AG20443 (cell line): ENCODE measurements at places on chromosomes 12 and 14.

- no peak for DNase-seq
Measured at GRCh38 chr14:66501592-66501991, 6.4 kb upstream of the GPHN start.

DNA sequence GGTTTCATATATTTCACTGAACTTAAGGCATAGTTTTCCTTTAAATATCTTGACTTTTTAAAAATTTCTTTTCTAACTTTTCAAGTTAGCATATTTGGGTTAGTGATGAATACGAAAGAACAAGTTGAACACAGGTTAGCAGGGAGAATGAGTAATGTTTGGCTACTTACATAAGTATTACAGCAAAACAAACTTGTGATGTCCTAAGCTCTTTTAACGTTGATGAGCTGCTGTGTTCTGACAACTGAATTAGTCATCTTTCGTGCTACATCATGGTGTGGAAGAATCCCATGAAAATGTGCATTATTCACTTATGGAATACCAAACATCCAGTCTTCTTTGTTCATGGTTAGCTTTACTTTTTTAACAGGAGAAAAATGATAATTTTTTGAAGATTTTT, 36.3 kb upstream of the PDZRN4 start:
- DNase-seq, result no peak

GRCh38 chr12:53353257-53353655, 17.1 kb upstream of the SP7 start:
- DNase-seq, result no peak

- DNase-seq, result no peak
Measured at GRCh38 chr12:71338933-71339332, 100.7 kb upstream of the LGR5 start.

DNA sequence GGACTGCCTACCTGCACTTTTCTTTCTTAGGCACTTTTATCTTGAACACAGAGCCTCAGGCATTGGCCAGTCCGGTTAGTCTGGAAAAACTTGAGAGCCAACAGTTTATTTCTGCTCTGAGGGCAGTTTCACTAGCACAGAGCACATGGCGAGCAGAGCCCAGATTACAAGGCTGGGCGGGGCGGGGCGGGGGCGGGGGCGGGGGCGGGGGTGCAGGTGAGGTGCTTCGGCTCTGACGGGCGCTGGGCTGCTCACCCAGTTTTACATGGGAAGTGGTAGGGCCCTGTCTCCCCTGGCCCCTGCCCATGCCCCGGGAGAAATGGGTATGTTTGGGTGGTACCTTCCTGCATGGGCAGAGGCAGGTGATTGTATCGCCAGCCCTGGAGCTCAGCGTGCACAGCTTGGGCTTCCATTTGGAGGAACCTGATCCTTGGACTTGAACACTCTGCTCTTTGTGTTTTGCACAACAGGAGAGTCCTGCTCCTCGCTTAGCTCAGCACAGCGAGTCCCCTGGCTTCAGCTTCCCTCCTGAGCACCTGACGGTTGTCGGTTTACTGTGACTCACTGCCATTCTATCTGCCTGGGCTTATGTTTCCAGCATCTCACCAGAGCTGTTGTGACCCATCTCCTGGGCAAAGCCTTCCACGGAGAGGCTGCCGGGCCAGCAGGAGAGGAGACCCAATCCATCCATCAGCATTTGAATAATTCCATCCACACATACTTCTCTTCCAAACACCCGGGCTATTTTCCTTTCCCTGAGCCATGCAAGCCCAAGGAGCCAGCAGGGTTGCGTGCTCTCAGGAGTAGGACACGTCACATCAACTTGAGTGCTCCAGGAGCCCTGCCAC, 108.5 kb downstream of the ARF6 start:
- peak; percentile 83 for DNase-seq

GRCh38 chr12:94749890-94750289, 99.5 kb upstream of the TMCC3 start:
- no peak for DNase-seq

DNA sequence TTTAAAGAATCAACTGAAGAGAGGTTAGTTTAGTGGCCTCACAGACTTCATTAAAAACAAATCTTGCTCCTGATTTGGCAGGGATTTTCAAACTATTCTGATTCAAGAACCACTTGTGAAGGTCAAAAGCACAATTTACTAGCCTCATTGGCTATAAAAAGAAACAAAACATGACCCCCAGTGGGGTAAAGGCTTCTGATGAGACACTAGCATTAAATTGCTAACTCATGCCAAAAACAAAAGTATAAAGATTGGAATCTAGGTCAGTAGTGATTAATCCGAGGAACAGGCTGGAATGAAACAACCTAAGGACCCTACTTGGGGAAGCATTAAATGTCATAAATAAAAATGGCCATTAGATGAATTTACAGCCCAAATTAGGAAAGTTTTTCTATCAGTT, 312.3 kb downstream of the PAWR start:
- DNase-seq, result no peak

- no peak for DNase-seq
Measured at GRCh38 chr14:51540364-51540763, 111.3 kb upstream of the FRMD6 start.

DNA sequence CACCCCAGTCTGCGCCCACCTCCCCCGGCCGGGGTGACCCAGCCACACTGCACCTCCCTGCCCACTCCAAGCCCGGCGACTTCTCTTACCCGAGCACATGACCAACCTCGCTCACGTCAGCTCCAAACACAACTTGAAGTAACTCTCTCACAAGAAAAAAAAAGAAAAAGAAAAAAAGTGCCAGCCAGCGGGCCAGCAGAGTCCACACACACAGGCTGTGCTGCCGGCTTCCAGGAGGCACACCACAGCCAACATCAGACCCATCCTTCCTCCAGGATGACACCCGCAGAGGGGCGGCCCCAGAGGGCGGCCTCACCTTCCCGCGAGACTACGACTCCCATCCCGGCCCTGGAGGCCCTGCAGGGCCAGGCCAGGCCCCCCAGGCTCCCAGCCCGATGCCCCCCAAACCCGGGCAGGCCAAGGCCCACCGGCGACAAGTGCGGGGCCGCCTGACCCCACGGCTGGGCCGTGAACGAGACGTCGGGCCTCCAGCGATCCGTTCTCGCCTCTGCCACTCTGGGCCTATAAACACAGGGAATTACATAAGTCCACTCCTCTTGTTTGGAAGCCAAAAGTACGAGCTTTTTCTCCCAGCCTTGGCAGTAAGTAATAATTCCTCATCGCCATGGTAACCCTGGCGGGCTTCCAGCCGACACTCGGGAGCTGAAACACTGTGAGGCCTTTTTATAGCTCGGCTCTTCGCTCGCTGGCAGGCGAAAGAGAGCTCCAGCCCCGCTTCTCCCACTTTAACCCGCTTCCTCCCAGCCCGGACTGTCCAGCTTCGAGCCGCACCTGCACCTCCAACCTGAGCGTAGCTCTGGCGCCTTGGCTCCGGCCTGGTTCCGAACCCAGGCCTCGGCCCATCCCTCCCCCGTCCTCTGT, 49.1 kb downstream of the NCOR2 start:
- peak; percentile 94 for DNase-seq

GRCh38 chr14:105030194-105030593, 9.3 kb upstream of the CDCA4 start:
- DNase-seq, result no peak

GRCh38 chr12:87270919-87271318, 758.3 kb downstream of the C12orf50 start:
- no peak for DNase-seq

GRCh38 chr12:131118371-131118770, 164.7 kb downstream of the ADGRD1 start:
- DNase-seq, result no peak

GRCh38 chr12:111578276-111578970, 20.7 kb downstream of the ATXN2 start:
- peak; percentile 53 for DNase-seq
